Epithelial cell of esophagus (primary cell): ENCODE measurements at places on chromosomes 4 and X.

GRCh38 chr4:56409511-56410090, 22.3 kb upstream of the AASDH start:
- no peak for DNase-seq

DNA sequence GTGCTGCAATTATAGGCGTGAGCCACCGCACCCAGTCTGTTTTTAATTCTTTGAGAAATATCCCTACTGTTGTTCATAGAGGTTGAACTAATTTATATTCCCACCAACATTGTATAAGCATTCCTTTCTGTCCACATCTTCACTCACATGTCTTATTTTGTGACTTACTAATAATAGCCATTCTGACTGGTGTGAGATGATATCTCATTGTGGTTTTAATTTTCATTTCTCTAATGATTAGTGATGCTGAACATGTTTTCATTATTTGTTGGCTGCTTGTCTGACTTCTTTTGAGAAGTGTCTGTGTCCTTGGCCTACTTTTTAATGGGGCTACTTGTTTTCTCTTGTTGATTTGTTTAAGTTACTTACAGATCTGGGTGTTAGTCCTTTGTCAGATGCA, 310.9 kb upstream of the MAOA start:
- DNase-seq: no peak

DNA sequence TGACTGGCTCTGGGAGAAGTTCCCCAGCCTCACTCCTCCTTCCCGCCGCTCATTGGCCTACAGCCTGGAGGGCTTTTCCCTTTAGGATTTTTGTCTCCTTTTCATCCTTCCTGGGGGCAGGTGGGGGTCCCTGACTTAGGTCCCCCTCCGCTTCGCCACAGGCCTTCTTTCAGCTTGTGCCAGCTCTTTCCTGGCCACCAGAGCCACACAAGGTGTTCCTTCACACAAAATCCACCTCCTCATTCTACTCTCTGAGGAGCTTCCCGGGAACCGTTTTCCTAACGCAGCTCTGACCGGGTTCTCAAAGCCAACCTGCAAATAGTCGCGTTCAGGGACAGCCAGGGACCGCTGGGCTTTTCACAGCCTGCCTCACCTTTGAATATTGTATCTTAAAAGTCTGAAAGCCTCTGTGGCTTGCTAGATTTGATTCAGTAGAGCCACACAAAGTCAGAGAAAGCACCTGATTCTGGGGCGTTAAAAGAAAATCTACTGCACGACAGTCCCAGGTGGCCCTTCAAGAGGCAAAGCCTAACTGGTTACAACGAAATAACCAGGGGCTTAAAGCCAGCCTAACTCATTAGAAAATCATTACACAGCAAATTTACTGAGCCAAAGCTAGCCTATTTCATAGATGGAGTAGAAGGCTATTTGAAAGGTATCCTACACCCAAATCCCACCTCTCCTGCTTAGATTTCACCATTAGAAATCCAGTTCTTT, 731 bp upstream of the GPC3 start:
- no peak for DNase-seq

DNA sequence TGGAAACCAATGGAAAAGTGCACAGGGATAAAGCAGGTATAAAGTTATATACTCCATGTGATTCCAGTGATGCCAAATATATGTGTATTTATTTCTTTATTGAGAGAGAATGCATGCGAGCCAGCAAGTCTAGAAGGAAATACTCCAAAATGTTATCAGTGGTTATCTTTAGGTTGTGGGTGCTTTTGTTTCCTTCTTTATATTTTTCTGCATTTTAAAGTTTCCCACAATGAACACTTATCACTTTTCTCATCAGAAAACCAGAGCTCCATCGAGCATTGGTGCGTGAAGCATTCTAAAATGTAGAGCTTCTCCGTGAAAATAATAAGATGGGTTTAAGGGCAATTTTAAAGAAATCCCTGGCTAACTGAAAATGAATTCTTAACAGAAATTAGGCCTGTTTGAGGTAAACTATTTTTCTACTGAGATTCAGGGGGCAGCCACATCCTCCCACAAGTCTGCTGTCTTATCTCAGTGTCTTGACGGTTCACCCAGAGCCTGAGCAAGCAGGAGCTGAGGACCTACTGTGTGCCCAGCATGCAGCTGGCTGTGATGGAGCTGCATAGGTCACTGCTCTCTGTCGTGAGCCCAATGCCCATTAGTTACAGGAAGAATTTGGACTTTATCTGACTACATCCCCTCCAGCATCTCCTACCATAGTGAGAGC, 18.7 kb upstream of the CD40LG start:
- DNase-seq: no peak

GRCh38 chr4:182113779-182114178, 129.4 kb upstream of the TENM3 start:
- no peak for DNase-seq

- peak; percentile 17 for DNase-seq
Measured at GRCh38 chr4:121898150-121898549, 27.9 kb upstream of the BBS7 start.
